ENCODE measurements at places on chromosomes 4 and X.

DNA sequence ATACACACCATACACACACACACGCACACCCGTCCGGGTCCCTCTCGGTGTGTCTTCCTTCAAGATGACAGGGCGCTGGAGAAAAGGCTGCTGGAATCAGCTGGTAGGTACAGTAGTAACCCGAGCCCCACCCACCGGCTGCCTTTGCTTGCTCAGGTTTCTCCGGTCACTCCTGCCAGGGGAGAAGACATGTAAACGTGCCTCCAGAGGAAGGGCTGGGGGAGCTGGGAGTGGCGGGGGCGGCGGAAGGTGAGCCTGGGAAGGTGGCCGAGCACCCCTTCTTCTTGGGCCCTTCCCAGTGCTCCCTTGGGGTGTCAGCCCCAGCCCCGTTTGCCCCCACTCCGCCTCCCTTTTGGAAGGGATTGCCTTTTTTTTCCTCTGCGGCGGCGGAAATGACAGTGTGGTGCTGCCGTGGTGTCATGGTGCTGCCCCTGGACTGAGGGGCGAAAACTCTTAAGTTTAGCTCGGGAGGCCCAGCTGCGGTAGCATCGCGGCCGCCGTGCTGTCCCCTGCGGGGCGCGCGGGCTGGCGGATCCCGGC, at the start of gene MID2:
Gene MID2 (plus strand): TSS at position 169 of the 540 bp plus-strand sequence. CDS start 561 bp downstream, outside the sequence.
- DNase-seq: peak; percentile 16

DNA sequence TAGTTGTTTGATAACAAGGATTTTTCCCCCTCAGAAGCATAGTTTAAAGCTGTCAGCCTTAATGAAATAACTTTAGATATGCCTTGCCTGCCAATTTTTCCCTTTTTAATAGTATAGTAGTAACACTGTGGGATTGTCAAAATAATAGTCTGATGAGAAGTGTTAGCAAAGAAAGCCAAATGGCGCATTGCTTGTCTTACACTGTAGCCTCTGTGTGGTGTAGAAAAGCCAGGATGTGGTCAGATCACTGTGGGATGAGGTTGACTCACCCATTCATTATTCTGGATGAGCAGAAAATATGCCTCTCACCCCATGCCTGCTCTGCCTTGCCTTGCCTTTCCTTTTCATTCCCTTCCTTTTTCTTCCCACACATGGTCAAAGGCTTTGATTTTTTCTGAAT, 257.8 kb upstream of the NRK start:
- DNase-seq: no peak

DNA sequence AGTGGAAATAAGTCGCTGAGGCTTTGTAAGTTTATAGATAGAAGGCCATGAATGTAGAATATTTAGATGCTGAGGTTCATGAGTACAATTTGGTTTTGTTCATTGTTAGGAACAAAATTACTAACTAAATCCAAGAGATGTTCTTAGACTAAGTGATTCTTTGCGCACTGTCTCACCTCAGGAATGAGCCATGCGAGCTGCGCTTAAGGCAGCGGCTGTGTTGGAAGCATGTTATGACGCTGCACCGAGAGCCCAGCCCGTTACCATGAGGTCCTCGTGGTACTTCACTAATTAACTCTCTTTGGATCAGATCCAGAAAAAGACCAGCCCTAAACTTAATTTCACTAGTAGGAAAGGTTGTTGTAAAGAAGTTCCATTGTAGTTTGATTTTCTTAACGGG, 166.2 kb downstream of the RAPGEF2 start:
- DNase-seq: no peak

GRCh38 chrX:47707031-47707780, 48.2 kb upstream of the UXT start:
- DNase-seq: no peak

GRCh38 chr4:165541851-165542459, 163.1 kb downstream of the CPE start:
- DNase-seq: no peak

GRCh38 chr4:117596917-117597480, 437.3 kb upstream of the NDST3 start:
- DNase-seq: no peak

DNA sequence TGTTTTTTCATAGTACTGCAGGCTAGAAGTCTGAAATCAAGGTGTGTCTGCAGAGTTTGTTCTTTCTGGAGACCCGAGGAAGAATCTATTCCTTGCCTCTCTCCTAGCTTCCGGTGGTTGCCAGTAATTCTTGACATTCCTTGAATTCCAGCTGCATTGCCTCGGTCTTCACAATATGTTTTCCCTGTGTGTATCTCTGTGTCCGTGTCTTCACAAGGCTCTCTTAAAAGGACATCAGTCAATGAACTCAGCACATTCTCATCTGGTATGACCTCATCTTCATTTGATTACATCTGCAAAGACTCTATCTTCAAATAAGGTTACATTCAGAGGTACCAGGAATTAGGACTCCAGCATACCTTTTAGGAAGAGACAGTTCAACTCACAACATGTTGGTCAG, 163.4 kb downstream of the BANK1 start:
- no peak for DNase-seq

DNA sequence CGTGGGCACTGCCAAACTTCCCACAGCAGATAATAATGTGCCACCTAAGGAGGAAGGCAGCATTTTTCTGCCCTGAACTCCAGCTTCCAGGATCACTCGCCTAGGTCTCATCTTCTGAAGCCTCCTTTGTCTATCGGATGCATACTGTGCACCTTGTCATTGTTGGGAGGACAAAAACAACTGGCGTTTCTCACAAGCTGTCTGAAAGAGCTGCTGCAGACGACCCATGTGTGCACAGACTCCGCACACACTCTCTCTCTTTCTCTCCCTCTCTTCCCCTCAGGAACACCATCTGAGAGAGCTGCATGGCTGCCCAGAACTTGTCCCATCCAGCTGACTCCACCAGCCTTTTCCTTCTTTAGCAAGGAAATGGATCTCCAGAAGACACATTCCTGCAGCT, 83.0 kb downstream of the MAML3 start:
- no peak for DNase-seq

- DNase-seq: no peak
These were observed 136.8 kb upstream of the SLC4A4 start for GRCh38 chr4:71201817-71202576.

DNA sequence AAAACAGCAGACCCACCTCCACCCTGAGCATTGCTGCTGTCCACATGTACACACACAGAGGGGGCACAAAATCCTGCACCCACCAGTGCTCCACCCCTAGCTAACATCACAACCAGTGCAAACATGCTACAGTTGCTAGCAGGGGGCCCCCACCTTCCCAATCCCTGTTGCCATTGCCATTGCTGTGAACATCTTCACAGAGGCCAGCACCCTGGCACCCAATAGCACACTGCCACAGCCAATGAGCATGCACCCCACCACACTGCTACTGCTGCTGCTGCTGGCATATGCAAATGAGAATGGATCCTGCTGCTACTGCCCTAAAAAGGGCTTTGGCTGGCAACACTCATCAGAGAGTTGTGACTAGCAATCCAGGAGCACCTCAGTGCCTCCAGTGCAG, 1061.9 kb downstream of the ARAP2 start:
- DNase-seq: no peak

DNA sequence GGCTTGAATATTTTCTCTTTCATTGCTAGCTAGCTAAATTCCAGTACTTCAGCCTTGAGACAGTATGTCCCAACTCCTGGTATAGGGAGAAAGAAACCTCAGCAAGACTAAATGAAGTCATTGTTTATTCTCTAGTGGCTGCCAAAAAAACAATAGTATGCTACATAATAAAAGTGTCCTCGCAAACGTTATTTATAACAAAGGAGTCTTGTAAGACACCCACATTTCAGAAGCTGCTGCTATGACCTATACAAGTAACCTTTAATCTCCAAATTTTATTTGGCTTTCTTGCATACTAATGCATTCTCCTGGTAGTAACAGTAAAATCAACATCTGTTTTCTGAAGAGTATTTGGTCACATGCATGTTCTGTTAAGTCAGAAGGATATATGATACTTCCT, 28.8 kb downstream of the NEK1 start:
- no peak for DNase-seq

GRCh38 chr4:176359590-176359989, 39.8 kb downstream of the SPCS3 start:
- DNase-seq: no peak

- no peak for DNase-seq
These were observed 9.8 kb upstream of the PCDH18 start for GRCh38 chr4:137541876-137542646.

DNA sequence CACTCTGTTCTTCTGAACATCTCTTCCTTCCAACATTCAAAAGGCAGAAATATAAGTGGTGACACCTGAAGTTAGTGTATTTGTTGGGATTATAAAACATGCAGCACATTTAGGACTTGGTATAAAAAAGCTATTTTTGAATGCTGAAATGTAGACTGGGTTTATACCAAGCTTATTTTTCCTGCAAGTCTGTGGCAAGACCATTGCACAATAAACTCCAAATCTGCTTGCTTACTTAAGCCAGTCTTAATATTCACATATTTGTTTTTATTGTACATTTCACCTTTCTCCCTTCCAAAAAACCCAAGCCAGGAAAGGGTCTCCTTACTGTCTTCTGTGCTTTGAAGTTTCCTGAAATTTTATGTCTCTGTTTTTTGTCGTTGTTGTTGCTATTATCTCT, 63.7 kb downstream of the FHIP1A start:
- no peak for DNase-seq

- DNase-seq: no peak
These were observed 279.0 kb upstream of the GK2 start for GRCh38 chr4:79687006-79687405.

- DNase-seq: no peak
These were observed 904.2 kb downstream of the STPG2 start for GRCh38 chr4:97238956-97239666.

DNA sequence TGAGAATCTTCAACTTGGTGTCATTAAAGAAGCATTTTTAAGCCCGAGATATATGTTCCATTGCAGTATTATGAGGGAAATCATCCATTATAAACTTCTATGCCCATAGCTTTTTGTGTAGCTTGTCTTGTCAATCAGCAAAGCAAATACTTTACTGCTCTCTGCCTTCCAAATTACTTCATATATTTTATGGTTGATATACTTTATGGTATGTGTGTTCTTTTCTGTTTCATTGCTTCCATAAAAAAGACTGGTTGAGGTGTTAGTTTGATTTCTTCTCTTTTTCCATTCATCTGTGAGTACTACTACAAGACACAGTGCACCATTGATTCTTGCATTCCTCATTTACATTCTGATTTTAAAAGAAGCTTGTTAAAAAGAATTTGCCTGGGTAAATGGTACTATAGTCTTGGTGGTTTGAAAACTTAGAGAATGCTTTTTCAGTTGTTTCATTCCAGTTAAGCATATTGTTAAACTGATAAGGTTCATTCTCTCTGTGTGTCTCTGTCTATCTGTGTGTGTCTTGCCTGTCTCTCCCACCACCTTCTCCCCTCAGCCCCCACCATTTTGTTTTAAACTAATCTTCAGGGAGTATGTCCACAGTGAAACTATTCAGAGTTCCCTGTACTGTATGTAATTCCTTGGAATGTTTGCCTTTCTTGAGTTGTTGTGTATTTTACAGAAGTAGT, 27.1 kb downstream of the STAG2 start:
- no peak for DNase-seq

DNA sequence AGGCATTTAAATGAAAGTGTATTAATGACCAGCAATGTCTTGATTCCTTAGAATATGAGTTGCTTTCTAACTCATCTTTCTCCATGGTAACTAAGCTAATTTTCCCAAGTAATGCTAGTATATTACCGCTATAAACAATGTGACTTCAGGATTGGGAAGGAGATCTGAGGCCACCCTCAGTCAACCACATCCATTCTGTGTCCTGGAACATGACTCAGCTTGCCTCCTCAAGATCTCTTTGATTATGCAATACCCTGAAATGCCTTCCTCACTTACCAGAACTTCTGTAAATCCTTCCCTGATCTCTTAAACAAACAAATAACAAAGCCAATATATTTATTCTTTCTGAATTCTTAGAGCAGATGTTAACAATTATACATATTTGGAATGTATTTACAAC, 1495.5 kb downstream of the PCDH18 start:
- DNase-seq: no peak

DNA sequence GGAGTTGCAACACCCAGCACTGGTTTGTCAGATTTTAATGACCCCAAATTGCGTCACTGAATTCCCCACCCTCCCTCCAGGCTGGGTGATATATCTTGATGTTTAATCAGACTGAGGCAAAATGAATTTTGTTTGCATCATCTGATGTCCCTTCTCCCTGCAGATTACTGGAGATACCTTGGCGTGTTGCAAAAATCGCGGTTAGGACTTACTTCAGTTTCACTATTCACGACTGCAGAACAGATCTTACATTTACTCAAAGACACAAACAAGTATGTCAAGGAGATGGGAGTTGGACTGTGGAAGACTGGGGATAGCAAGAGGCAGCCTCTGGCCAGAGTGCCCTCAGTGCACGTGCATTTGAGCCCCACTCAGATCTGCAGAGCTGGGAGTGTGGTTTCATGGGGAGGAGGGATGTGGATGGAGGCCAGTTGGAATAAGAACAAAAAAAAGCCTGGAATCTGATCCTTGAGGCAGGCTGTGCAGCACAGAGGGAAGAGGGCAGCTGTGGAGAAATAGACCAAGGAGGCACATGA, 92.2 kb upstream of the MTM1 start:
- no peak for DNase-seq

GRCh38 chr4:138656990-138657389, 358.6 kb upstream of the NOCT start:
- no peak for DNase-seq

- no peak for DNase-seq
These were observed 58.1 kb downstream of the DCHS2 start for GRCh38 chr4:154433543-154433942.

DNA sequence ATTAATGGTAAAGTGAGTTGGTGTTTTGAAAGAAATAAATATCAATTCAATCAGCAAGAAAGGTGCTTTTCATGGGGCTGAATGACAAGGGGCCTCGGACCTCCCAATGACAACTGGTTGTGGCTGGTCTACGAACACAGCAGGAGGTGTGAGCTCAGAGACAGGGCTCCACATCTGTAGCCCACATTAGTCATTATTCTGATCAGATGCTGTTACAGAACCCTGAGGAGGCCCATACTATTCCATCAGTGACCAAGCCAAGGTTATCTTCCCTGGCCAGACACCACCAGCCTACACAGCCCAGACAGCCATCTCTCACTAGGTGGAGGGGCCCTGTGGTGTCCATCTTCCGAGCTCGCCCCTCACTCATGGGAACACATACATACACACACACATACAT, 168.8 kb downstream of the SH3KBP1 start:
- no peak for DNase-seq

GRCh38 chrX:110082161-110082560, 79.2 kb downstream of the TMEM164 start:
- no peak for DNase-seq

GRCh38 chr4:7710576-7711306, 228.9 kb downstream of the AFAP1 start:
- DNase-seq: no peak

- DNase-seq: no peak
These were observed 12.3 kb upstream of the NAA11 start for GRCh38 chr4:79338148-79338547.

DNA sequence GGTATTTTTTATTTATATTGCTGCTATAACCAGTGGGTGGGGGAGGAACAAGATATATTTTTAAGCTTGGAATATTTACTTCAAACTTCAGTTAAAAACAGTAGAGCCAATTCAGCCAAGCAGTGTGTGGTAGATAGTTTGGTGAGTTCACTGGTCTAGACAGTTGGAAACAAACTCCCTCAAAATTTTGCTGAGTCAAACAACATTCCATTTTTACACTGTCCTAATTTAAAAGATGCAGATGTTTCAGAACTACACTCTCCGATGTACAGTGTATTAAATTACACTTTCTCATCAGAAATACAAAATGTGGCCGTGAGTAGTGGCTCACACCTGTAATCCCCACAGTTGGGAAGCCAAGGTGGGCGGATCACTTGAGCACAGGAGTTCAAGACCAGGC, 23.3 kb downstream of the PRKX start:
- DNase-seq: no peak

- no peak for DNase-seq
These were observed 383.6 kb downstream of the ADGRL3 start for GRCh38 chr4:61583696-61584095.

Measured in activated T-helper 1 cell treated with anti-CD3 and anti-CD28 coated beads, Interleukin-12 subunit alpha, Interleukin-12 subunit beta, Interleukin-2, Interleukin-4 antibody, amounts not matched to agents 30 ng/mL and 10 ng/mL and 1 ng/mL, durations not matched to agents 14 hours and 24 hours and 36 hours (primary cell).